ENCODE measurements at places on chromosomes 2 and 18. TPM values are rescaled to one million over a fixed set of nuclear protein-coding genes. Genes with fewer than 3 reads are reported as not detected.

Gene FBXO15
- 2.1 TPM for total RNA-seq

DNA sequence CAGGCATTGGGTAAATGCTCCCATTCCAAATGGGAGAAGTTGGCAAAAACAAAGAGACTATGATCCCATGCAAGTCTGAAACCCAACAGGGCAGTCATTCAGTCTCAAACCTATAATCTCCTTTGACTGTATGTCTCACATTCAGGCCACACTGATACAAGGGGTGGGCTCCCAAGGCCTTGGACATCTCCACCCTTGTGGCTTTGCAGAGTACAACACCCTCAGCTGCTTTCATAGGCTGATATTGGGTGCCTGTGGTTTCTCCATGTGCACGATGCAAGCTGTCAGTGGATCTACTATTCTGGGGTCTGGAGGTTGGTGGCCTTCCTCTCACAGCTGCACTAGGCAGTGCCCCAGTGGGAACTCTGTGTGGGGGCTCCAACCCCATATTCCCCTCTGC lies 141.7 kb upstream of the CAB39 start:
- H3K4me3 ChIP-seq = no peak overlapping the region
- peaks cover 4% of the 10 kb centered on the region for H3K36me3 ChIP-seq
- no peak overlapping the region for H3K27ac ChIP-seq
- no peak for DNase-seq
- H3K27me3 ChIP-seq = no peaks in the 10 kb centered on the region

Gene PDE6D
- total RNA-seq = 22.8 TPM

- peaks cover 2% of the 10 kb centered on the region for H3K36me3 ChIP-seq
- no peak overlapping the region for H3K27ac ChIP-seq
- no peak overlapping the region for H3K4me3 ChIP-seq
- H3K4me1 ChIP-seq = no peaks in the 10 kb centered on the region
- no peak for DNase-seq
- peaks cover 5% of the 10 kb centered on the region for H3K27me3 ChIP-seq
Observed at GRCh38 chr2:151337643-151338042, 19.7 kb upstream of the TNFAIP6 start.

DNA sequence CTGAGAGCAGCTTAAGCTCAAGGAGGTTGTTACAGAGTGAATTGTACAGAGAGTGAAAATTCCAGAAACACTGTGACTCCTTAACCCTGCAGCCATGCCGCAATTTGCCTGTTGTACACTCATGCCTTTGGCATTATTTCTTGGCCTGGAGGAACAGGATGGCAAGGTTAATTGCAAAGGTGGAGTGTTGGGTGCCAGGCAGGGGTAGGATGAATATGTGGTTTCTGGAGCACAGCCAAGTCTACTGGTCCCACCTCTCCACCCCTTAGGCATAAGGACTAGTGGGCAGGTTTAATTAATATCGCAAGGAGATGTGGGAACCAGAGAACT lies 250.2 kb downstream of the LRRTM1 start:
- no peaks in the 10 kb centered on the region for H3K36me3 ChIP-seq
- no peak overlapping the region for H3K27ac ChIP-seq
- no peaks in the 10 kb centered on the region for H3K4me1 ChIP-seq
- no peak overlapping the region for H3K4me3 ChIP-seq
- no peaks in the 10 kb centered on the region for H3K27me3 ChIP-seq

Gene CENPA
- 33.6 TPM for total RNA-seq

GRCh38 chr2:32884346-32884745 lies 62.4 kb upstream of the LTBP1 start:
- H3K27me3 ChIP-seq = peaks cover 2% of the 10 kb centered on the region
- H3K4me3 ChIP-seq = no peak overlapping the region
- H3K4me1 ChIP-seq = no peaks in the 10 kb centered on the region

Gene DSG2
- total RNA-seq = 0.41 TPM

DNA sequence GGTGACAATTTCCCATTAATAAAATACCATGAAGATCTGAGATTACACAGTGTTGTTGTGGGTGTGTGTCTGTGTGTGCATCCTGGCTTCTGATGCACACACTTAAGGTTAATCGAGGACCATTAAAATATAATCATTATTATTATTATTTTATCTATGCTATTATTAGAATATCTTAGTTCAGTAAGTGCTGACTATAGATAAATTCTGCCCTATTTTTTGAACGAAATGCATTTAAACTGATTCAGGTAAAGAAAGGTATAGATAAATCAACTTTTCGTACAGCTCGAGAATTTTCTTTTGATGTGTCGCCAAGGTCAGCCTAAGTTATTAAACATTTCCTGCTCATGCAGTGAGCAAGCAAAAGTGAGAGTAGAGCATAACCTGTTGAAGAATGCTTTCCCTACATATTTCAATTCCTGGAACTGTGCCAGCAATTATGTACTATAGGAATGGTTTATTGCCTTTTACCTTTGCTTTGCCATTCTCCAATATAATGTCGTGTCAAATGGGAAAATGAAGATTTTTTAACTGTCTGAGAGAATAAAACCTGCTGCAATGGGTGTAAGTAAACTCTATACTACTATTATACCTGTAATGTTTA lies 25.8 kb downstream of the KCNJ3 start:
- no peak overlapping the region for H3K27ac ChIP-seq
- H3K4me1 ChIP-seq = no peaks in the 10 kb centered on the region
- no peaks in the 10 kb centered on the region for H3K36me3 ChIP-seq
- H3K27me3 ChIP-seq = no peaks in the 10 kb centered on the region

GRCh38 chr2:12818416-12819102 lies 101.8 kb downstream of the TRIB2 start:
- H3K4me1 ChIP-seq = peaks cover 30% of the 10 kb centered on the region
- no peak for DNase-seq
- H3K36me3 ChIP-seq = no peaks in the 10 kb centered on the region
- H3K27ac ChIP-seq = no peak overlapping the region
- no peak overlapping the region for H3K4me3 ChIP-seq
- peaks cover 2% of the 10 kb centered on the region for H3K27me3 ChIP-seq

GRCh38 chr2:61988462-61989366 lies 83.2 kb downstream of the COMMD1 start:
- no peak overlapping the region for H3K4me3 ChIP-seq
- H3K36me3 ChIP-seq = peaks cover 3% of the 10 kb centered on the region
- no peak overlapping the region for H3K27ac ChIP-seq
- no peaks in the 10 kb centered on the region for H3K27me3 ChIP-seq
- H3K4me1 ChIP-seq = no peaks in the 10 kb centered on the region

- H3K4me1 ChIP-seq = no peaks in the 10 kb centered on the region
- H3K27ac ChIP-seq = no peak overlapping the region
- DNase-seq = no peak
- H3K36me3 ChIP-seq = peaks cover 57% of the 10 kb centered on the region
- H3K4me3 ChIP-seq = no peak overlapping the region
Observed at GRCh38 chr2:58157754-58158153, 83.4 kb downstream of the FANCL start.

- peaks cover 28% of the 10 kb centered on the region for H3K27me3 ChIP-seq
- no peak overlapping the region for H3K4me3 ChIP-seq
- H3K27ac ChIP-seq = no peak overlapping the region
- H3K4me1 ChIP-seq = no peaks in the 10 kb centered on the region
- H3K36me3 ChIP-seq = no peaks in the 10 kb centered on the region
Observed at GRCh38 chr2:222960126-222960525, 91.9 kb upstream of the KCNE4 start.

- no peak overlapping the region for H3K27ac ChIP-seq
- no peaks in the 10 kb centered on the region for H3K27me3 ChIP-seq
- no peak overlapping the region for H3K4me3 ChIP-seq
Observed at GRCh38 chr2:201275990-201276389, 15.7 kb downstream of the CASP8 start.

Gene TRIM43
- not detected for total RNA-seq

GRCh38 chr2:134021830-134022524 lies 231.9 kb upstream of the MGAT5 start:
- no peak overlapping the region for H3K4me3 ChIP-seq
- peak; percentile 7 for DNase-seq
- H3K27me3 ChIP-seq = peaks cover 19% of the 10 kb centered on the region
- H3K36me3 ChIP-seq = no peaks in the 10 kb centered on the region

DNA sequence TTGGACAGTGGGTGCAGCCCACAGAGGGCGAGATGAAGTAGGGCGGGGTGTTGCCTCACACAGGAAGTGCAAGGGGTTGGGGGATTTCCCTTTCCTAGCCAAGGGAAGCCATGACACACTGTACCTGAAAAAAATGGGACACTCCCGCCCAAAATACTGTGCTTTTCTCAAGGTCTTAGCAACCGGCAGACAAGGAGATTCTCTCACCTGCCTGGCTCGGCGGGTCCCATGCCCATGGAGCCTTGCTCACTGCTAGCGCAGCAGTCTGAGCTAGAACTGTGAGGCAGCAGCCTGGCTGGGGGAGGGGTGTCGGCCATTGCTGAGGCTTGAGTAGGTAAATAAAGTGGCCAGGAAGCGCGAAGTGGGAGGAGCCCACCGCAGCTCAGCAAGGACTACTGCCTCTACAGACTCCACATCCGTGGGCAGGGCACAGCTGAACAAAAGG lies 244.7 kb downstream of the NBAS start:
- peak; percentile 44 for DNase-seq
- no peaks in the 10 kb centered on the region for H3K27me3 ChIP-seq
- H3K27ac ChIP-seq = peak overlapping the region; percentile 18
- peaks cover 78% of the 10 kb centered on the region for H3K36me3 ChIP-seq

Gene DNAH7
- total RNA-seq = 0.07 TPM

Gene IL1R1
- 0.68 TPM for total RNA-seq

DNA sequence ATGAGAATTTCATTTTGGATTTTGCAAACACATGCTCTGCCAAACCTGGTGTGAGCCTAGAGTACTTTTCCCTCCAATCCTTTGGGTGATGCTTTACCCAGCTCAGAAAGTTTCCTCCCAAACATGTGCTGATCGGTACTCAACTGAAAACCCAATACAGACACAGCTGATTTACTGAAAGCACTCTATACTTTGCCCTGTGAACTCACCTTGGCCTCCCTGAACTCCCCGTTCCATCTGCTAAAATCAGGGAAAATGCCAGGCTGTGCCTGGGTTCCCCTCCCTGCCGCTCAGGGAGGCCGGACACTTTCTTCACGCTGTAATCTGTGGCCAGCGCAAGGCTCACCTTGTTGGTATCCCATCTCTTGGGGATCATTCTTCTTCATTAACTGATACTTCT lies 391.2 kb downstream of the CBLN2 start:
- H3K4me3 ChIP-seq = no peak overlapping the region
- no peaks in the 10 kb centered on the region for H3K36me3 ChIP-seq
- no peak overlapping the region for H3K27ac ChIP-seq
- no peaks in the 10 kb centered on the region for H3K27me3 ChIP-seq

Gene LIPG
- total RNA-seq = 0.18 TPM

DNA sequence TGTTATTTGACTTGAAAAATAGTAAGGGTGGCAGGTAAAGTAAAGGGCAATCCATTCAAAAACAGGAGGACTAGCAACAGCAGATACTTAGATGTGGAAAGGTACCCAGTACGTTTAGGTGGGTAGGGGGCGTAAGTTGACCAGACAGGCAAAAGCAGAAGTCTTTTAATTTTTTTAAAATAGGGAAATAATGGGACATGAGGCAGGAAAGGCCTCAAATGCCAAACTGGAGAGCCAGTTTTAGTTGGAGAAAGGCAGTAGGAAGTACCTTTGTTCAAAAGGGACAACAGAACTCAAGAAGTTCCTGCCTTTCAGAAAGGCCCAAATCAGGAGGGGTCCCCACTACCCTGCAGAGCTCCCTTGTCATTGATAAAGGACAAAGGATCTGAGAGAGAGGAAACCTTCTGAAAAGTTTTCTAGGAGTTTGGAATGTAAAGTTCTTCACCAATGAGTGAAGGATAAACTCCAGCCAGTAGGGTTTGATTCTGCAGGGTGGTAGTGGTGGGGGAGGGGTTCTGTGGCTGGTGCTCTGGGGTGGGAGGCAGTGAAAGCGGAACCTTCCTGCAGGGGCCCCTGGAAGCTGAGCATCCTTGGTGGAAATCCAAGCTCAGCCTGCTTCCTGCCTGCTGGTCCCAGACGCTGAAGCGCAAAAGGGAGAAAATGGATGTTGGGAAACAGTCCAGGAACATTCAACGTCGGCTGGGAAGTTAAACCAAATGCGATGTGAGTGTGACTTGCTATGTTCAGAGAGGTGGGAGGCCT lies 40.1 kb downstream of the TMEM17 start:
- no peak overlapping the region for H3K4me3 ChIP-seq
- no peaks in the 10 kb centered on the region for H3K36me3 ChIP-seq
- H3K4me1 ChIP-seq = no peaks in the 10 kb centered on the region
- DNase-seq = no peak

GRCh38 chr2:10293603-10294002 lies 9.1 kb upstream of the HPCAL1 start:
- H3K27ac ChIP-seq = no peak overlapping the region
- DNase-seq = no peak
- no peaks in the 10 kb centered on the region for H3K36me3 ChIP-seq
- H3K4me3 ChIP-seq = no peak overlapping the region

Gene VSNL1
- not detected for total RNA-seq

DNA sequence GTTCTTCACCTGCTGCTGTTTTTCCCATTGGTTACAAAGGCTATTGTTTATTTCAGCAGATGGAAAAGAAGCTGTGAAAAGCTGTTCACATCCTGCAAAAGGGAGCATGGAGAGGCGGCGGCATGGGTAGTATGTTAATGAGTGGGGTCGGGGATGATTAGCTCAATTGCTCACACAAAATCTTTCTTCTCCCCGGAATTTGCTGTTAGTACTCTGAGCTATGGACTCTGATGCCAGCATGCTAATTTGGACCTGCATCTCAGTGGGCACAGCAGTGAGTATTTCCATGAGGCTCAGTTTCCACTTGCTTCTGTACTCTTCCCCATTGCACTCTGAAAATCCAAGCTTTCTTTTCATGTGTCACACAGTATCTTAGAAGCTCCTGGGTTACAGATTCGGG lies 61.6 kb downstream of the DNER start:
- no peaks in the 10 kb centered on the region for H3K4me1 ChIP-seq
- no peak overlapping the region for H3K27ac ChIP-seq
- H3K4me3 ChIP-seq = no peak overlapping the region
- DNase-seq = no peak

- DNase-seq = no peak
- H3K4me3 ChIP-seq = no peak overlapping the region
- H3K36me3 ChIP-seq = peaks cover 4% of the 10 kb centered on the region
Observed at GRCh38 chr18:23702606-23703005, 13.4 kb downstream of the LAMA3 start.

Gene BOLL
- total RNA-seq = not detected

GRCh38 chr2:25887624-25888242 lies 9.4 kb upstream of the ASXL2 start:
- H3K27me3 ChIP-seq = peaks cover 2% of the 10 kb centered on the region
- no peak overlapping the region for H3K4me3 ChIP-seq
- H3K36me3 ChIP-seq = no peaks in the 10 kb centered on the region
- no peak for DNase-seq
- no peaks in the 10 kb centered on the region for H3K4me1 ChIP-seq
- no peak overlapping the region for H3K27ac ChIP-seq

DNA sequence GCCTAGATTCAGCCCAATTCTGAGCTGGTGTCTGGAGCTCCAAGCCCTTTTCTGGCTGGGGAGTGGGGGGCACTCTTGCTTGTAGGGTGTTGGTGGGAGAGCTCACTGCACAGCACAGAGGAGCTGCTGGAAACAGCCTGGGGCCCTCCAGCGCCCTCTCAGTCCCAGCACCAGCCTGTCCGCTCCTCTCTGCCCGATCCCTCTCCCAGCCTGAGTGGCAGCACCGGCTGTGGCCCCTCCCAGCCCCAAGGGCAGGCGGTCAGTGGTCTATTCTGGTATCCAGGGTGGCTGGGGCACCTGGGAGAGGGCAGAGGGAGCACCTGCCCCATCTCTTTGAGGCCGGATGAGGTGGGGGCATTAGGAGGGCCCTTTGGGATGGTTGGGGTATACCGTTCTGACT lies 13.2 kb upstream of the DES start:
- peaks cover 14% of the 10 kb centered on the region for H3K27me3 ChIP-seq
- no peak overlapping the region for H3K27ac ChIP-seq
- H3K36me3 ChIP-seq = no peaks in the 10 kb centered on the region
- no peak overlapping the region for H3K4me3 ChIP-seq

Gene TSHZ1
- 11.0 TPM for total RNA-seq

Gene EPC2
- 20.0 TPM for total RNA-seq

Gene CNOT11
- 59.7 TPM for total RNA-seq

All from activated CD8-positive, alpha-beta T cell treated with anti-CD3 and anti-CD28 coated beads for 36 hours (primary cell).